PC-9 (cell line): ENCODE measurements at places on chromosomes 1 and 21.
A peak's percentile ranks its signal among the peaks of the same experiment; 100 is the strongest.

- H3K4me3 ChIP-seq = no peak overlapping the region
- no peak for DNase-seq
- H3K27me3 ChIP-seq = no peaks in the 10 kb centered on the region
- peak overlapping the region; percentile 85 for H3K27ac ChIP-seq
Measured at GRCh38 chr1:116538544-116538943, 32.3 kb downstream of the CD58 start.

GRCh38 chr1:110850627-110851026, 22.3 kb upstream of the CD53 start:
- H3K36me3 ChIP-seq = no peaks in the 10 kb centered on the region
- no peaks in the 10 kb centered on the region for H3K4me1 ChIP-seq
- H3K27me3 ChIP-seq = peaks cover 57% of the 10 kb centered on the region
- DNase-seq = no peak

- DNase-seq = no peak
- peak overlapping the region; percentile 78 for H3K4me3 ChIP-seq
- H3K27ac ChIP-seq = peak overlapping the region; percentile 58
- H3K36me3 ChIP-seq = no peaks in the 10 kb centered on the region; the same call in 1 of the 2 replicates
- no peaks in the 10 kb centered on the region for H3K27me3 ChIP-seq
- peaks cover 38% of the 10 kb centered on the region for H3K4me1 ChIP-seq
Measured at GRCh38 chr1:37931102-37931360, 15.8 kb downstream of the INPP5B start.

DNA sequence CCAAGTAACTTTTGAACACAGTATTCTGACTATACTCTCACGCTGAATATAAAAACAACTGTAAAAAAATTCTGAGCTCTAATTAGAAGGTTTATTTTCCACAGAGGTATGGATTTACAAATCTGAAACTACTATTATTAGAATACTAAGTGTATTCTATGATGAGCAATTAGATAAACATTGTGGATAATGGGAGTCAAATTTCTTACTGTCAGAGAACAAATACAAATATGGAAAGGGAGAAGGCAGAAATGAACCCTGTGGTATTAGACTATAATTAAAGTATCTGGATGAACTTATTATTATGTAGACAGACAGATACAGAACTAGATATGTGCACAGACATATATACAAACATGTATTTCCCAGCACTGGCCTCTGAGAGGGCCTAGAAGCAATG, 22.6 kb downstream of the ALDH9A1 start:
- peaks cover 14% of the 10 kb centered on the region; the same call in 1 of the 2 replicates for H3K36me3 ChIP-seq
- H3K4me1 ChIP-seq = no peaks in the 10 kb centered on the region
- no peak overlapping the region for H3K27ac ChIP-seq
- no peaks in the 10 kb centered on the region for H3K27me3 ChIP-seq
- no peak for DNase-seq

DNA sequence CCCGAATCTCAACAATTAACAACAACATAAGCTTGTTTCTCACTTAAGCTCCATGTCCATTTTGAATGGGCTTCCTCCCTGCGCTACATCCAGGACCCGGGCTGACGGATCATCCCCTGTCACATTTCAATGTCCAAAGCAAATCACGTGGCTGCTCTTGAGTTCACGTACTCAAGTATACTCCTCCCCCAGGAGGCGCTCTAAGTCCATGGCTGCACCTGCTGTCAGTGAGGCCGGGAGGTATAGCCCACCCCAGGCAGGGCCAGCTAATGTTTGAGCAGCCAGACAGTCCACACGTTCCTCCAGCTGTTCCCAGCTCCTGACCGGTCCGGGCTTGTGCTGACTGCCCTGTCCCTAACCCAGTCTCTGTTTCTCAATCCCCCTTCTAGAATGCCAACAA, 220.8 kb downstream of the SLC35F3 start:
- H3K4me1 ChIP-seq = no peaks in the 10 kb centered on the region
- no peak overlapping the region for H3K4me3 ChIP-seq
- peak; percentile 26 for DNase-seq
- H3K27me3 ChIP-seq = no peaks in the 10 kb centered on the region
- H3K36me3 ChIP-seq = no peaks in the 10 kb centered on the region

DNA sequence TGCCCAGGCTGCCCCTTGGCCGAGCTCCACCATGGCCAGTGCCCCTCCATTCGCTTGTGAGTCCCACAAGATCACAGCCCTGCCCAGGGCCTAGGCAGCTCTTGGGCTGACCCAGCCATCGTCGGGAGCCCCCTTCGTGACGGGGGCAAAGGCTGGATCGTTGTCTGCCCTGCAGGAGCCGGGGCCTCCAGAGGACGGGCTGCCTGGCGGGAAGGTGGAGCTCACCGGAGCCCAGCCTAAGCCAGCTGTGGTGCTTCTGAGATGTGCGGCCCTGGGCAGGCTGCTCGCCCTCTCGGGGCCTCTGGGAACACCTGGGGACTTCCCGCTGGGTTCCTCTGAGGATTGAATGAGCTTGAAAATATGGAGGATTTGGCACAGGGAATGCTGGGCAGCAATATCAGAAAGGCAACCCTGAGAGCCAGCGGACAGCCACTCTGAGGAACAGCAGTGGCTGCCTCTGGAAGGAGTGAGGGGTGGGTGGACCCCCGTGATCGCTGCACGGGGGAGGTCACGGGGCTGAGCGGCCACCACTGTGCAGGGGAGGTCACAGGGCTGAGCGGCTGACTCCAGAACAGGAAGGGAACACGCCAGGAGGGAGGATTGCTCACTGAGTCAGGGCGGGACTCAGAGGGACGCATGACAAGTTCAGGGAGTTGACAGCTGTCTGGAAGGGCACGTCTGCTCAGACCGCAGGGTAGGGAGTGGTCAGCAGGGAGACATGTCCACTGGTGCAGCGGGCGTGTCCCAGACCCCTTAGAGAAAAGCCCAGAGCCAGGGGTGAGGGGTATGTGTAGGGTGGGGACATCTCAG, 19.3 kb downstream of the TP73 start:
- H3K27me3 ChIP-seq = peaks cover 5% of the 10 kb centered on the region; the same call in 1 of the 2 replicates
- H3K36me3 ChIP-seq = no peaks in the 10 kb centered on the region
- peak; percentile 47 for DNase-seq
- peaks cover 24% of the 10 kb centered on the region for H3K4me1 ChIP-seq
- H3K27ac ChIP-seq = no peak overlapping the region
- no peak overlapping the region for H3K4me3 ChIP-seq

GRCh38 chr1:198424441-198424840, 116.0 kb downstream of the ATP6V1G3 start:
- no peak for DNase-seq
- no peak overlapping the region for H3K4me3 ChIP-seq
- H3K27ac ChIP-seq = no peak overlapping the region
- H3K27me3 ChIP-seq = no peaks in the 10 kb centered on the region
- H3K36me3 ChIP-seq = no peaks in the 10 kb centered on the region
- no peaks in the 10 kb centered on the region for H3K4me1 ChIP-seq

GRCh38 chr1:24911651-24912155, 18.4 kb downstream of the RUNX3 start:
- DNase-seq = no peak
- no peak overlapping the region for H3K4me3 ChIP-seq
- H3K27ac ChIP-seq = no peak overlapping the region
- no peaks in the 10 kb centered on the region for H3K4me1 ChIP-seq
- H3K27me3 ChIP-seq = no peaks in the 10 kb centered on the region

GRCh38 chr1:244393604-244394176, 58.0 kb downstream of the ADSS2 start:
- H3K27me3 ChIP-seq = no peaks in the 10 kb centered on the region
- no peak overlapping the region for H3K27ac ChIP-seq
- DNase-seq = no peak

DNA sequence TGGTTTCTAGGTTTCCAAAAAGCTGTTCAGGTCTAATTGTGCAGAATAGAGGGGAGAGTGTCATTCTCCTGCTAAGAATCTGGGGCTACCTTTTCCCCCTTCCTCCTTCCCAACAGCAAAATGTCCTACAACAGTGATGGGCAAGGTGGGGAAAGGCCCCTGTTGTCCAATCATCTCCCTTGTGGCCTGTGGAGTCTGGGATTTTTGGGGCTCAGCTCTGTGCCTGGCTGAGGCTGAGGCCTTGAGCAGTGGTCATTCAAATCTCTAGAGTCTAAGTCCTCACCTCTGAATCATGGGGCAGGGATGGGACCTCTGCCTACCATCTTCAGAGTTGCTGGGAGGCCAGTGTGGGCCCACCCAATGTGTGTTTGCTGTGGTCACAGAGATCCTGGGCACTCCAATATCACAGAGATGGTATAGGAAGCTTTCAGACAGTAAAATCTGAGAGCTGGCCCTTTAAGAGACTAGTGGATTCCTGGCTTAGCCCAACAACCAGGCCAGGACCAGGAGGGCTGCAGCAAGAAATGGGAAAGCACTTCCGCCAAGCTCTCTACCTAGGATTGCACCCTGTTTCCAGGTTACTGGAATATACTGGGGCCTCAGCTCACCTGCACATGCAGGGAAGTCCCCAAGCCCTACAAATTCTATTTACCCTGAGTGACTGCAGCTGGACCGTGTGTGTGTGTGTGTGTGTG, 28.5 kb upstream of the TENT5C start:
- no peaks in the 10 kb centered on the region for H3K27me3 ChIP-seq
- DNase-seq = no peak
- peaks cover 14% of the 10 kb centered on the region for H3K4me1 ChIP-seq
- no peak overlapping the region for H3K27ac ChIP-seq
- no peak overlapping the region for H3K4me3 ChIP-seq

DNA sequence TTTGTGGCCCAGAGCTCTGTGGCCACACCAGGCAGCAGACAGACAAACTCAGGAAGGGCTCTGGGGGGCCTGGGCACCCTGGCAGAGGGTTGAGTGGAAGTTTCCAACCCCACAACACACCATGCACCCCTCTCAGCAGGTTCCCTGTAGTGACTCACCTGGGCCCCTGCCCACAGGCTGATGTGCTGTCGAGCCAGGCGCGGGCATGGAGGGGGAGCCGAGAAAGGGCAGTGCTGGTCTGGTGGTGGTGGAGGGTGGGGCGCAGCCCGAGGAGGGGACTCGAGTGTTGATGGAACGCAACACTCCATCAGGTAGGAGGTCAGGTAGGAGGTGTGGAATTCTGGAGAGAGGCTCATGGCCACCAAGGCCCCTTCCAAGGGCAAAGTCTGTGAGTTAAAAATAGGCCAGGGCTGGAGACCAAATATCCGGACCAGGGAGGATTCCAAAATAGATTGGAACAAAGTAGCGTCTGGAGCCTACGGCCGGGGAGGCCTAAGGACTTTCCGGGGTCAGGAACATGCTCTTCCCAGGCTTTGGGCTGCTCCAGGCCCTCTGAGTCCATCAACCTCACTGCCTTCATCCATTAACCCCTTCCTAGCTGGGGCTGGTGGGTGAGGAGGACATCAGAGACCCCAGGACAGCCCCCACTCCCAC, 191.5 kb upstream of the AJAP1 start:
- DNase-seq = no peak
- H3K4me3 ChIP-seq = no peak overlapping the region
- no peaks in the 10 kb centered on the region for H3K36me3 ChIP-seq
- H3K27ac ChIP-seq = no peak overlapping the region
- H3K4me1 ChIP-seq = no peaks in the 10 kb centered on the region
- peaks cover 39% of the 10 kb centered on the region for H3K27me3 ChIP-seq

- H3K27me3 ChIP-seq = no peaks in the 10 kb centered on the region
- no peaks in the 10 kb centered on the region for H3K36me3 ChIP-seq
- no peak overlapping the region for H3K27ac ChIP-seq
- no peak overlapping the region for H3K4me3 ChIP-seq
Measured at GRCh38 chr1:205969229-205969628, 26.0 kb upstream of the SLC26A9 start.

DNA sequence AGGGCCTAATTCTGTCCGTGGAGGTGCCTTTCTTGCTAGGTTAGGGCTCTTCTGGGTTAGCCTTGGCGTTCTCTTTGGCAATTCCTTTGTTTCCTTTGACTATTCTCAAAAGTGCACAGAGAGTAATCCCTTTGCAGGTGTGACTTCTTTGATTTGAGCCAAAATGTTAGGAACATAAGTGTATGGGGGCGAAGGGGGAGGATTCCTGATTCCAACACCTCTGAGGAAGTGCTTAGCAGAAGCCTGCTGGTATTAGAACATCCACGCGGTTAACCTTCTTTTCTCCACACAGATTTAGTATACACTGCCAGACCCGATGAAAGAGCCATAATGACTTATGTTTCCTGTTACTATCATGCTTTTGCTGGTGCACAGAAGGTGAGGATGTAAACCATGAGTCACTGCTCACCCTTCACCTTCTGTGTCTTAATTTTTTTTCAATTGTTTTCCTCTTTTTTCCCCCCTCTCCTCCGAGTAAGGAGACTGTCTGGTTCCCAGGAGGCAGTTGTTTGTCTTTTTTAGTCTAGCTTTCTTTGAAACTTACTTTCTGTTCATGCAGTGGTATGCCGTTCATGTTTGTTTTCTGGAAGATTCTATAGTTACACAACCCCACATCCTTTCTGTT, 48.0 kb downstream of the ACTN2 start:
- no peak overlapping the region for H3K27ac ChIP-seq
- peaks cover 94% of the 10 kb centered on the region for H3K27me3 ChIP-seq
- DNase-seq = no peak
- no peaks in the 10 kb centered on the region for H3K4me1 ChIP-seq
- H3K36me3 ChIP-seq = no peaks in the 10 kb centered on the region
- H3K4me3 ChIP-seq = no peak overlapping the region

GRCh38 chr1:2523191-2523890, 3.1 kb downstream of the PANK4 start:
- H3K4me3 ChIP-seq = no peak overlapping the region
- H3K36me3 ChIP-seq = no peaks in the 10 kb centered on the region
- H3K4me1 ChIP-seq = peaks cover 18% of the 10 kb centered on the region
- no peaks in the 10 kb centered on the region for H3K27me3 ChIP-seq
- DNase-seq = no peak

GRCh38 chr1:204929487-204930154, 59.0 kb downstream of the NFASC start:
- H3K27ac ChIP-seq = no peak overlapping the region
- no peak overlapping the region for H3K4me3 ChIP-seq
- H3K4me1 ChIP-seq = no peaks in the 10 kb centered on the region
- peaks cover 87% of the 10 kb centered on the region for H3K27me3 ChIP-seq
- no peak for DNase-seq
- no peaks in the 10 kb centered on the region for H3K36me3 ChIP-seq
